ENCODE measurements at places on chromosomes 6 and 20. TPM values are rescaled to one million over a fixed set of nuclear protein-coding genes. Genes with fewer than 3 reads are reported as not detected.

GRCh38 chr20:25605148-25605547 lies 18.7 kb downstream of the NANP start:
- no peaks in the 10 kb centered on the region for H3K36me3 ChIP-seq
- H3K27me3 ChIP-seq: no peaks in the 10 kb centered on the region
- DNase-seq: no peak
- H3K27ac ChIP-seq: no peak overlapping the region

DNA sequence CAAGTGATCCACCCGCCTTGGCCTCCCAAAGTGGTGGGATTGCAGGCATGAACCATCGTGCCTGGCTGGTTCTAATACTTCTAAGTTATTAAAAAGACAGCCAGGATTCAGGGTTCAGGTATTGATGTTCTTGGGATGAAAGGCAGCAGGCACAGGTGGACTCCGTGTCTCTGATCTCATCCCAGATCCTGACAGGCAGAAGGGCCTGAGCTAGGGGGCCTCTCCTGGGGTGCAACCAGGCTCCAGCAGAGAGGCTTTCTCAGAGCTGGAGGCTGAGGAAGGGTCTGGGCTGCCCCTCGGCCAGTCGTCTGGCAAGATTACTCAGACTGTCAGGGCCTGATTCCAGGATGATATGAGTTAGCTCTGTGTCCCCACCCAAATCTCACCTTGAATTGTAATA lies 106.3 kb downstream of the SCML4 start:
- DNase-seq: no peak
- H3K27ac ChIP-seq: no peak overlapping the region
- H3K36me3 ChIP-seq: peaks cover 12% of the 10 kb centered on the region
- H3K4me1 ChIP-seq: peaks cover 22% of the 10 kb centered on the region
- H3K4me3 ChIP-seq: no peak overlapping the region
- H3K27me3 ChIP-seq: no peaks in the 10 kb centered on the region

DNA sequence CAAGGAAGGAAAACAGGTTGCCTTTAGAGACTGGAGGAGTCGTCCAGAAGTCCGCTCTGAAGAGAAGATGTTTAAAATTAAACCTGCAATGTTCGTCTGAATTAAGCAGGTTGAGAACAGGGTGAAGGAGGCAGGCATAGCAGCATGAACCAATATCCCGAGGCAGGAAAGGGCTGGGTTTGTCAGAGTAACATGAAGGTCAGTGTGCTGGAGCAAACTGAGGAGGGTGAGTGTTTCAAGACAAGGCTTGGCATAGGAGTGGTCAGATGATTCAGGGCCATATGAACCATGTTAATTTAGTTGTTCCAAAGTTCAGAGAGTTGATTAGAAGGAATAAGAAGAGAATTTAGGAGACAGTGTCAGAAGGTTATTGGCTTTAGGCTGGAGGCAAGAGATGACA lies 93.3 kb downstream of the UTRN start:
- peaks cover 14% of the 10 kb centered on the region for H3K4me1 ChIP-seq
- no peaks in the 10 kb centered on the region for H3K27me3 ChIP-seq
- peaks cover 15% of the 10 kb centered on the region for H3K36me3 ChIP-seq
- no peak for DNase-seq

DNA sequence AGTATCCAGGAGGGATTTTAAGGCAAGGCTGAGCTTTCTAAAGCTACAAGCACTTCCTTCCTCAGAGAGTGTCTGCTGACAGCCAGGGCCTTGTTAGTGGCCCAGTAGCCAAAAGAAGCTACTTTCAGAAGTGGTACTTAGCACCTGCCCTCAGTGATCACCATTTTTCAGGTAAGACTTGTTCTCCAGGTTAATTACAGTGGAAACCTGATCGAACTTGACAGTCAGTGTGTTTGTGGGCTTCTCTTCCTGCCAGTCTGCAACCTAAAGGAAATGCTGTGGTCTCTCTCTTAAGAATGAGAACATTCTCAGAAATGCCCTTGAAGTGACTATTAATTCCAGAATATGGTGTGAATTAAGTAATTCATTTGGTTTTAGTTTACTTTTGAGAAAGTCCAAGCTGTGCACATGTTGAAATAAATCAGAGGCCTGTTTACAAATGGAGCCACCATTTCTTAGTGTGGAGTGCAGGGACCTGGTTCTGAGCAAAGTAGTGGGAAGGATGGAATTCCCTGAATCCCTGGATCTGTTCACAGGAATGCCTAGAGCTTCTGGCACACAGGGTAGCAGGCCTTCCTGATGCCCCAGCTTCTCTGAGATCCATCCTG lies 185.3 kb upstream of the AGPAT4 start:
- no peak for DNase-seq
- no peak overlapping the region for H3K27ac ChIP-seq
- no peak overlapping the region for H3K4me3 ChIP-seq
- H3K27me3 ChIP-seq: no peaks in the 10 kb centered on the region
- H3K36me3 ChIP-seq: no peaks in the 10 kb centered on the region
- H3K4me1 ChIP-seq: no peaks in the 10 kb centered on the region

GRCh38 chr6:104414723-104415122 lies 445.0 kb downstream of the HACE1 start:
- H3K36me3 ChIP-seq: no peaks in the 10 kb centered on the region
- DNase-seq: no peak
- no peaks in the 10 kb centered on the region for H3K4me1 ChIP-seq
- no peak overlapping the region for H3K4me3 ChIP-seq
- no peak overlapping the region for H3K27ac ChIP-seq

DNA sequence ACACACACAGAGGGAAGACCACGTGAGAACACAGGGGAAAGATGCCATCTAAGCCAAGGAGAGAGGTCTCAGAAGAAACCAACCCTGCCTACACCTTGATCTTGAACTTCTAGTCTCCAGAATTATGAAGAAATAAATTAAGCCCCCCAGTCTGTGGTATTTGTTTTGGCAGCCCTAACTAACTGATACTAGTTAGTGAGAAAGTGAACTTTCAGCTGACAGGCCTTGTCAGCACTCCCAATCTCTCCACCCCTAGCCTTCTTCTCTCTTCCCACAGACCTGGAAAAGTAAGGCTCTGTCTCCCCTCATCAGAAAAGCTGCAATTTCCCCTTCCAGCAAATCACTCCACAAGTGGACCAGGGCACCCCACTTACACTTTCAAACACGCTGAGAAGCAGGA lies 108.6 kb upstream of the CDYL start:
- H3K27me3 ChIP-seq: no peaks in the 10 kb centered on the region
- no peak overlapping the region for H3K4me3 ChIP-seq
- DNase-seq: no peak
- H3K36me3 ChIP-seq: no peaks in the 10 kb centered on the region

The MYT1 gene
- not detected for total RNA-seq

The DEFB128 gene
- total RNA-seq: not detected

Measured in CD4-positive, CD25-positive, alpha-beta regulatory T cell (primary cell).